ENCODE measurements at places on chromosomes 1 and 21.
A peak's percentile ranks its signal among the peaks of the same experiment; 100 is the strongest.

DNA sequence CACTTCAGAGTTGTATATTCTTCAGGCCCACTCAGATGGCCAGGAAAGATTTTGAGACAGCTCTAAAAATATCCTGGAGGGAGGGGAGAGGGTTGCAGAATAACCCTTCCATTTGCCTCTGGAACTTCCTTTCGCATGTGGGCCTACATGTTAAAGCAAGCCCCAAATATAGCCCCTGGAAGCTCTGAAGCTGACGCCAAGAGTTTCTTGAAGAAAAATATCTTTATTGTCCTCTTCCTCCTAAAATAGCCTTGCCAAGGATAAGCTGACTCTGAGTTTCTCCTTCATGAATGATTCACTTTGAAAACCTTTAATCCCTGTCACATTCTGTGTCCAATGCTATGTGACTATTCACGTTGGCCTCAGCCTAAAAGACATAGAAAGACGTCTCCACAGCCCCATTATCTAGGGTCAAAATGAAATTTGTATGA lies 6.4 kb downstream of the C1orf116 start:
- DNase-seq = no peak

DNA sequence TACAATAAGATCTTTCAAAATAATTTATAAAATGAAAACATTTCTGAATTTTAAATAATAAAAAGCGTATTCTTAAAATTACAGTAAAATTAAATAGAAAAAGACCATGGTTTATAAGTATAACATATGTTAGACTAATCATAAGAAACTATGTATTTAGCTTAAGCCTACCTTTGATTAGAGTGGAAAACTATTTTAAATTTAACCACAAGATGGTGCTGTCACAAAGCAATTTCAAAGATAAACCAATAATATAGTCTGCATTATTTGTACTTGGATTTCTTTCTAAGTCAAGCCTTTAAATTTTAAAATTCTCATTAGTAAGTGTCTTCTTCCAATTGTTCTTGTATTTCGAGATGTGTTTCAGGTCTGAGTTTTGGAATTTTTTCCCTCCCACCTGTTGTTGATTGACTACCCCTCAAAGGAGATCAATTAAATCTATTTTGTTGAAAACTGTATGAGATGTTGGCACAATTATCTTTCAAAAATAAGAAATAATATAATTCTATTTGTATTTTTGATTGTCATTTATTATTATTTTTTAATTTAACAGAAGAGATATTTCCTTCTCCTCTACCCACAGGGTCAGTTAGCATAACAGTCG lies 459.8 kb downstream of the KCNT2 start:
- DNase-seq = no peak

DNA sequence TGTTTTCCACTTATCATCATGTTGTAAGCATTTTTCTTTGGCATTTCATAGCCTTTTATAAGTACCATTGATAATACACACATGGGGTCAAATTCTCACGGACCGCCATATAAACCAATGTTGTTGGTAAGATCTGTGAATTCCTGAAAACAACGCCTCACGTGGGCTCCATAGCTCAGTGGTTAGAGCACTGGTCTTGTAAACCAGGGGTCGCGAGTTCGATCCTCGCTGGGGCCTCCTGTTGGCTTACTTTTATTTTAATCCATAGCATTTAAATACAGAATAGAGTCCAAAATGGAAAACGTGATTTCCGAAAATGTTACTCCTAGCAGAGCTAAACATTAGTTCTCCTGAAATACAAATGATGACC lies 83.1 kb downstream of the HHIPL2 start:
- peak; percentile 36 for DNase-seq

DNA sequence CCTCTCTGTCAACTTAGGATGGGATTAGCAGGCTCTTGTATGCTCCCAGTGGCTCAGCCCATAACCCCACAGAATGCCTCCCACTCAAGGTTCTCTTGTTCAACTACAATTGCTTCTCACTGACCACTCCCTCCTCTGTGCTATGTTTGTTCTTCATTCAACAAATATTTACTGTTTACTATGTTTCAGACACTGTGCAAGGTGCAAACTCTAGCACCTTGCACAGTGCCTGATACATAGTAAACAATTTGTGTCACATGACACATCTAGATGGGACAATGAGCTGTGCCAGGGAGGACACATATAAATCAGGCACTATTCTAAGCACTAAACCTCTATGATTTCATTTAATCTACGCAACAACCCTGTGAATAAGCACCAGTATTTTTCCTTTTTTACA lies 15.4 kb downstream of the ATP1A2 start:
- DNase-seq = no peak

- no peak for DNase-seq
Measured at GRCh38 chr1:98277118-98277517, 356.3 kb upstream of the DPYD start.

DNA sequence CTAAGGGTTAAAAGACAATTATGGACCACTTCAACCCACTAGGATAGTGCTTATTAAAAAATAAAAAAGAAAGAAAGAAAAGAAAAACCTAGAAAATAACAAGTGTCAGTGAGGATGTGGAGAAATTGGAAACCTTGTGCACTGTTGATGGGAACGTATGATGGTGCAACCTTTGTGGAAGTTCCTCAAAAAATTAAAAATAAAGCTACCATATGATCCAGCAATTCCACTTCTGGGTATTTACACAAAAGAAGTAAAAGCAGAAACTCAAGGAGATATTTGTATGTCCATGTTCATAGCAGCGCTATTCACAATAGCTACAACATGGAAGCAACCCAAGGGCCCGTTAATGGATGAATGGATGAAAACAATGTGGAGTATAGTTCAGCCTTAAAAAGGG lies 115.2 kb upstream of the ATP1A1 start:
- DNase-seq = no peak

- DNase-seq = no peak
Measured at GRCh38 chr21:43316156-43316845, 110.6 kb downstream of the SIK1 start.

DNA sequence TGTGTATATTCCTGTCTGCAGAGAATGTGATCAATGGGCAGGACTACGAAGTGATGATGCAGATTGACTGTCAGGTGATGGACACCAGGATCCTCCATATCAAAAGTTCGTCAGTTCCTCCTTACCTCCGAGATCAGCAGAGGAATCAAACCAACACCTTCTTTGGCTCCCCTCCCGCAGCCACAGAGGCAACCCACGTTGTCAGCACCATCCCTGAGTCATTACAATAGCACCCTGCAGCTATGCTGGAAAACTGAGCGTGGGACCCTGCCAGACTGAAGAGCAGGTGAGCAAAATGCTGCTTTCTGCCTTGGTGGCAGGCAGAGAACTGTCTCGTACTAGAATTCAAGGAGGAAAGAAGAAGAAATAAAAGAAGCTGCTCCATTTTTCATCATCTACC lies 65.2 kb downstream of the OLFML2B start:
- DNase-seq = no peak

DNA sequence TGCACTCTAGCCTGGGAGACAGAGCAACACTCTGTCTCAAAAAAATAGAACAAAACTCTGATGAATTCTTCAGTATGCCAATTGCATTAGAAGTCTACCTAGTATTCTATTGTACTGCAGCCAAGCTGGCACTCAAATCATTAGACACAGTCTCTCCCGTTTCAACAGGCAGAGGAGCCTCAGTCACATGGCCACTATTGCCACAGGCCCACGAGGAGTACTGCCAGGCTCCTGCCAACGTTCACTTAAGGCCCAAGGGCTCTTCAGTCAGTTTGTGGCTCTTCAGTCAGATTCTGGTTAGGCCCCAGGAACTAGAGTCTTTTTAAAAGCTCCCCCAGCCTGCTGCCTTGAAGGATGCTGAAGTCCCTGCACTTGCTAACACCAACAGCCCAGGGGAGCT lies 73.4 kb downstream of the SH3BGR start:
- DNase-seq = no peak

GRCh38 chr1:145983960-145984830 lies 12.2 kb downstream of the TXNIP start:
- no peak for DNase-seq

DNA sequence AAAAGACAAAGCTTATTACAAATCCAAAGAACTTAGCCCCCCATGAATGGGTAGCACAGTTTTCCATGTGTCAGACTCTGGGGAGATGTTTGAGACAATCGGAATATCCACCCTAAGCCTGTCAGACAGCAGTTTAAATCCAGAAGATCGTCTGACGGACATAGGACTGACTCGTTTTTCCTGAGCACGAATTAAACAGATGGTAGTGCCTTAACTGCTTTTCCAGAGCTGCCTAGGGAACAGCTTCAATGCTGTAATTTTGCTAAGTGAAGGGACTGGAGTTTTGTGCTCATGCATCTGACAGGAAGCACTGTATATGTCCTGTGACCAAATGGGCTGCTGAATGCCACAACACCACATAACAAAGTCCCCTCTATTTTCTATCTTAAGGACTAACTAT lies 48.6 kb downstream of the PCNX2 start:
- no peak for DNase-seq

DNA sequence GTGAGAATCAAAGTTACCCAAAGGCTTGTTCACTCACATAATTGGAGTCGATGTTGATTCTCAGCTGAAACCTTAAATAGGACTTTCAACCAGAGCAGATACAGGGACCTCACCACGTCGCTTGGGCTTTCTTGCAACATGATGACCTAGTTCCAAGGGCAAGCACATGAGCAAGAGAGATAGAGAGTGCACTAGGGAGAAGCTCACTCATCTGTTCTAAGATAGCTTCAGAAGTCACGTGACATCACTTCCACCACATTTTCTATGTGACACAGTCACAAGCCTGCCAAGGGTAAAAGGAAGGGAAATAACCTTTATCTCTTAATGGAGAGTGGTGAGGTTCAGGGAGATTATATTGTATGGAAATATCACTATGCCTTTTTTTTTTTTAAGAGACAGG lies 470.1 kb upstream of the PLXNA2 start:
- no peak for DNase-seq

- DNase-seq = no peak
Measured at GRCh38 chr1:13494025-13494424, 19.8 kb downstream of the LRRC38 start.

- no peak for DNase-seq
Measured at GRCh38 chr1:222919478-222919865, 104.6 kb downstream of the DISP1 start.

DNA sequence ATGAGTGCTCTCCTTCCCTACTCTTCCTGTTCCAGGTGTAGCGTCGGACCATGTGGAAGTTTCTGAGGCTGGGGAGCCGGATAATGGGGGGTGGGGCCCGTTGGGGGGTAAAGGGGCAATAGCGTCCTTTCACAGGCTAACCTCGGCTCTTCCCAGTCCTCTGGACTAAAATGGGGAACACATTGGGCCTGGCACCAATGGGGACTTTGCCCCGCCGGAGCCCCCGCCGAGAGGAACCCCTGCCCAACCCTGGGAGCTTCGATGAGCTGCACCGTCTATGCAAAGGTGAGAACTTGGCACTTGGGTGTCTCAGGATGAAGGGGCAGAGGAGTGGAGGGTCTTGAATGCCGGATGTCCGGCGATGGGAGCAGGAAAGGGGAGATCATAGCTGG lies 456 bp downstream of the TOMM40L start:
- DNase-seq = no peak

DNA sequence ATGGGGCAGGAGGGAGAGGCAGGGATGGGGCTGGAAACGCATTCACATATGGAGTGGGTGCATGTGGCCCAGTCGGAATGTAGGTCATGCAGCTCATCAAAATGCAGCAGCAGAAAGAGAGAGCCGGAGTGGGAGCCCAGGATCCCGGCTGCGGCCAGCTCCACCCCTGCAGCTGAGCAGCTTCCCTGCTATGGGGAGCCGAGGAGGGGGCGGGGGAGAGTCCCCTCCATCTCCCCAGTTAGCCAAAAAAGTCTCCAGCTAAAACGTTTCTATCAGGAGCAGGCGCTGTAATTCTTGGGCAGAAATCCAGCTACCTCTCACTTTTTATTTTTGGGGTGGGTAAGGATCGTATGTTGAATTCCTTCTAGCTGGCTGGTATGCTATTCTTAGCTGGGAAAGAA lies 39.7 kb downstream of the MRPL37 start:
- DNase-seq = peak; percentile 97

DNA sequence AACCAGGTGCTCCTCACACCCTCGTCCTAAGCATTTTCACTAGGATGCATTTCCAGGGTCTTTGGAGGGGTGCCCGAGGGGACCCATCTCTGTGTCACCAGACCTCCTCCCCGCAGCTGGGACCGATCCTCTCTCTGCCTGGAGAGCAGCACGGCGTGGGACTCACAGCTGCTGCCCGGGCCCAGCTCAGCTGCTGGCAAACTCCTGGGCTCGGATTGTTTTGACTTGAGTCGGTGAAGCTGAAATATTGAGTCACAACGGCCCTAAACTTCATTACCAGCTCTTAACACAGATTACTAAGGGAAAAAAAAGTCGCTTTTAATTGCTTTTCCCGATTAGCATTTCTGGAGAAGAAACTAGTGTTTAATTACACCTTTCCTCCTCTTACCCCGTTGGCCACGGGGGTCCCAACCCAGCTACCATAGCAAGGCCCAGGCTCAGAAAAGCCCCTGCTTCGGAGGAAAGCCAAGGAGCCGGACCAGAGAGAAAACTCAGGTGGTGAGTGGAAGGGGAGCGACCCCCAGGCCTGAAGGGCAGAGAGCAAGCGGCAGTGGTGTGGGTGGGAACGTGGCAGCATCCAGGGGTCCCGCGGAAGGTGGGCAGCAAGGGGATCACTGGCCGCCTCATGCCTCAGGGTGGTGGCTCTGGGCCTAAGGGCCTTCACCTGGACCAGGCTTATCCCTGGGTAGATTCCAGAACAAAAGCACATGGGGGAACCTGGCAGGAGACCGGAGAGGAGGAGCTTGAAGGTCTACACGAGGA lies 41.7 kb downstream of the CASZ1 start:
- no peak for DNase-seq

- DNase-seq = no peak
Measured at GRCh38 chr1:173050865-173051264, at the start of gene TNFSF18. Gene TNFSF18 (minus strand): TSS chr1:173050941. CDS start chr1:173050896, 45 bp downstream.

- DNase-seq = no peak
Measured at GRCh38 chr21:35635261-35635660, 425.1 kb downstream of the SETD4 start.

GRCh38 chr1:97112442-97112841 lies 390.9 kb downstream of the PTBP2 start:
- DNase-seq = no peak

- DNase-seq = no peak
Measured at GRCh38 chr1:212635141-212635631, 26.6 kb downstream of the ATF3 start.

DNA sequence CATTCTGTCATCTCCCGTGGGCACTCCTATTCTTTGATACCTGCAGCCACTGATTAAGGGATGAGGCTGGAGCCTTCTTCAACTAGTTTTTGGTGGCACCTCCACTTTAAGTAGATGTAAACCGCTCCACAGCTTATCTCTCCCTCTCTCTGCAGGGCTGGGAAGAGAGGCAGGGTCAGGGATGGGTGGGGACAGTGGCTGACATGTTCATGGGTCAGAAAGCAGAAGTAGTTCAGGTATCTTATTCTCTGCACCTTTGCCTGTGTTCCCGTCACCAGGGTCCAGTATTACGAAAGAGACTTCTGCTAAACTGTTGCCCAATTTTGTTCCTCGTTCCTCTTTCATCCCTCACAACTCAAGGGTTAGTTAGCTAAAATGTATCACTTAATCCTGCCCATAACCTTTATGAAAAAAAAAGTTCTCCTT lies 51.7 kb upstream of the EDEM3 start:
- no peak for DNase-seq

- DNase-seq = no peak
Measured at GRCh38 chr21:35135481-35135880, 86.4 kb upstream of the RUNX1 start.
